ENCODE measurements at places on chromosomes 11 and 22.
A peak's percentile ranks its signal among the peaks of the same experiment; 100 is the strongest.

- DNase-seq: no peak
These were observed 80.4 kb downstream of the CD82 start for GRCh38 chr11:44645827-44646226.

- no peak for DNase-seq
These were observed 27.8 kb downstream of the LIMK2 start for GRCh38 chr22:31239771-31240370.

GRCh38 chr11:85922367-85922766, 67.2 kb downstream of the CCDC83 start:
- DNase-seq: no peak

DNA sequence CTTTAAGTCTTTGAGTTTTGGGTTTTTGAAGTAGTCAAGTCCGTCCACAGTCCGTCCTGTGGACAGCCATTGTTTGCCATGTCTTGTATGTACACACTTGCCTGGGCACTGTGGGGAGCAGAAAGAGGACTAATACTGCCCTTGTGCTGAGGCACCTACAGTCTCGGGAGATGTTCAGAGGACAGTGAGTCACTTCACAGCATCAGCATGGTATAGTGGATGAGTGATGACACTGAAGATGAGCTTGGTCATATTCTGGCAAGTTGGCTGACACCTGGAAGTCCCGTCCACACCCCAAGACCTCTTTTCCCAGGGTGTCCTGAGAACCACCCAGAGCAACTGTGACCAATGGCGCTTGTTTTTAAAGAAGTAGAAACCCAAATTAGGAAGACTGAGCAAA, 29.2 kb downstream of the NF2 start:
- DNase-seq: no peak

DNA sequence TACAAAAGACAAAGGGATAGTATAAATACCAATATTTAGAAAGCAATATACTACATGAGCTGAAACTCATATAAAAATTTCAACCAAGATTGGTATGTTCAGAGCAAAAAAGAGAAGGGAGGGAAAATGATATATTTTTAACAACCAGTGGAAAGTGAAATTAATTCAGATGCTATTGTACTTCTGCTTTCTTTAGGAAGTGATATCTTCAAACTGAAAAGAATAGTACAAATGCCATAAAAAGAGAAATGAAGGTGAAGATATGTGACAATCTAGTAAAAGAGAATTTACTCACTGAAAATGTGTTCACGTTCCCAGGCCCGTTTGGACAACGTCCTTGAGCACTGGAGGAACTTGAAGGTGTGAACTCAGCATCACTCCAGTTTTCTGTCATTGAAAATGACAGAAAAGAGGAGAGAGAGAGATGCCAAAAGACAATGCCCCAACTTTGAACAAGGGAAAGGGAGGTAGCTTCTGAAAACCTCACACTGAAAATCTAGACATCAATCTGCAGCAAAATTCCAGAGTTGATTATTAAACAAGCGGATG, 47.5 kb downstream of the SC5D start:
- DNase-seq: peak; percentile 38

- DNase-seq: no peak
These were observed 79.3 kb upstream of the CRTAM start for GRCh38 chr11:122758974-122759373.

- DNase-seq: no peak
These were observed 1.1 kb downstream of the GTPBP1 start for GRCh38 chr22:38706901-38707195.

DNA sequence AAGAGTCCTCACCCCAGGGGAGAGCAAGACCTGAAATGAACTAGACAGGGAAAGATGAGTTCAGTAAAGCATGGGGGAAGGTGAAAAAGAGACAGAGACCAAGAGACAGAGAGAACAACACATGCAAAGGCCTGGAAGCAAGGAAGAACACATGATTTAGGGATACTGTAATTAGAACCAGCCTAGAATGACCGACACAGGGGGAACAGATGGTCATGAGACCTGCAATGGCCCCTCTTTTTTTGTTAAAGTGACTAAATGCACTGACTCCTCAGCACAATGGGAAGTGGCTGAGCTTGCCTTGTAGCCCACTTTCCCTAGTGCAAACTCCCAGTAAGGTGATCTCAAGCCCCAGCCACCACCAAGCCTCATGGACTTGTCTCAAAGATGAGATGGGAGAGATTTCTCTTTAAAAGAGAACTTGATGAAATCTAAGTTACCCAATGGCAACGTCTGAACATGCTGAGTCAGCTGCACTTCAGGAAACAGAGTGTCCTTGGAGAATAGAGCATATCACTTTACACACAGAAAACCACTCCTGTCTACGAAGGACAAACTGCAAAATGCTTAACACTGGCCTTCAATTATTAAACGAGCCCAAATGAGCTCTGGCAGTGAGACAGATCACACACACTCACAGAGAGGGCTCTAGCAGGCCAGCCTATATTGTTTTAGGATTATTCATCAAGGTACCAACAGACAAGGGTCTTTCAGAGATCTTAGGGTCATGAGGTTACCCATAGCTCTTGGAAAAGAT, 91.0 kb downstream of the SERGEF start:
- no peak for DNase-seq

DNA sequence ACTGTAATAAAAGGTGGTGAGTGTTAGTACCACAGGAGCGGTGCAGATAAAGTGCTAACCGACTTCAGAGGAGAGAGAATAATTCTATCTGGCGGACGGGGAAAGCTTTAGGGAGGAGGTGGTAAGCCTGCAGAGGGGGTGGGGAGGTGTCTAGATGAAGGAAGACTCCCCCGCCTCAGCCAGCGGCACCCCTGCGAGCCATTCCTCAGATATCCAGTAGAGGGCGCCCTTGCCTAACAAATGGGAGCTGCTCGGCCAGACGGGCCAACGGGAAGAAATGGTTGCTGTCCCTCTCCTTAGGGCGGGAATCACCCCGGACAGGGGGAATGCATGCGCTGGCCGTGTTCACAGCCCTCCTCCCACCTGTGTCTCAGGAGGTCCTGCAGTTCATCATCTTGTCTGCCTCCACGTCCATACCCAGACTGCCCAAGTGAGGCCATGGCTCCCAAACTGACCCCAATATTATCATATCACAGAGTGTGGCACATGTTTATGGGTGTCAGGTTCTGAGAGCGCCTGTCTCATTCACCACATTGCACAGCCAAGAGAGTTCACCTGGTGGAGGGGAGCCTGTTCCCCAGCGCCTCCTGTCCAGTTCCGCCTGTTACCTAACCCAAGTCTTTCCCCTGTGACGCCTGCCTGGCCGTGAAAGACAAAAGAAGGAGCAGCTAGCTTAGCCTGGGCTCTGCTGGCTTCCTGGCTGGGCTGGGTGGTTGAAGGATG, 85.5 kb downstream of the ST3GAL4 start:
- peak; percentile 80 for DNase-seq

DNA sequence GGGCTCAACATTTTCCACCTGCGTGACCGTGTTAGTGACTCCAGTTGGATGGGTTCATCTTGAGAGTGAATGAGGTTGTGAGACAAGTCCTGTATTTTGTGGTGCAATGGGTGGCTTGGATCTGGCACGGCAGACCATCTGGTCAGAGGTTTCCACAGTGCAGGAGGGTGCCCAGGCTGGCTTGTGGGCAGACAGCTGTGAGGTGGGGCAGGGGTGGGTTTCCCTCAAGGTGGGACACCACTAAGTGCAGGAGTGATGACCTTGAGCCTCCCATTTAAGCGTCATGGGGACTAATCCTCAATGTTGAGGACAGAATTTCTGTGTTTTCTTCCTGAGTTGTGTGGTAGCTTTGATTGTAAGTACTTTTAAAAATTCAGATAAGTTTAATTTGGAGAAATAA, 220.6 kb downstream of the TBC1D22A start:
- DNase-seq: no peak

GRCh38 chr11:2103668-2104523, 35.3 kb downstream of the IGF2 start:
- DNase-seq: no peak

DNA sequence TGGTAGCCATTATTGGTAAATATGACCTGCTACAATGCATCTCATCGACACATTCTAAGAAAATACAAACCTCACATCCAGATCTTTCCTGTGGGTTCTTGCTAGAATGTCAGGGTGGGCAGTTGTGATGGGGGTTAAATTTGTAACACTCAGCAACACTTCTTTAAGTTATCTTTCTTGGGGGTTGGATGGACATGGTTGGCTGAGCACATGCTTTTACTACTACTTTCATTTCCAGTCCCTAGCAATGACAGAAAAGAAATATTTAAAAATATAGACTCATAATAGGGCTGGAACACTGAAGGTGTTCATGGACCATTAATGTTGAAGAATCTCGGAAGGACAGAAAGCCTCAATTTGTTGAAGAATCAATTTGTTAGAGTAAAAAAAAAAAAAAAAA, 57.6 kb downstream of the APOL3 start:
- DNase-seq: no peak

- DNase-seq: no peak
These were observed 4.9 kb downstream of the TCP11L1 start for GRCh38 chr11:33044285-33044756.

DNA sequence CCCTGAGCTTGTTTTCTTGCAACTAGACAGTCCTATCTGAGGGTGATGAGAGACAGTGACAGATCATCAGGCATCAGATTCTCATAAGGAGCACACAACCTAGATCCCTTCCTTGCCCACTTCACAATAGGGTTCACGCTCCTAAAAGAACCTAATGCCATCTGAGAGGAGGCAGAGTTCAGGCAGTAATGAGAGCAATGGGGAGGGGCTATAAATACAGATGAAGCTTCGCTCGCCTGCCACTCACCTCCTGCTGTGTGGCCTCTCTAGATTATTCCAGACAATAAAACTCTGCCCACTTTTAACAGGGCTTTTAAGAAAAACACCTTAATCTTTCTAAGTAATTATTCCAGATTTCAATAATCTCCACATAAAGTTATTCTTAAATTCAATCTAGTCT, 43.9 kb upstream of the PAK1 start:
- DNase-seq: no peak

DNA sequence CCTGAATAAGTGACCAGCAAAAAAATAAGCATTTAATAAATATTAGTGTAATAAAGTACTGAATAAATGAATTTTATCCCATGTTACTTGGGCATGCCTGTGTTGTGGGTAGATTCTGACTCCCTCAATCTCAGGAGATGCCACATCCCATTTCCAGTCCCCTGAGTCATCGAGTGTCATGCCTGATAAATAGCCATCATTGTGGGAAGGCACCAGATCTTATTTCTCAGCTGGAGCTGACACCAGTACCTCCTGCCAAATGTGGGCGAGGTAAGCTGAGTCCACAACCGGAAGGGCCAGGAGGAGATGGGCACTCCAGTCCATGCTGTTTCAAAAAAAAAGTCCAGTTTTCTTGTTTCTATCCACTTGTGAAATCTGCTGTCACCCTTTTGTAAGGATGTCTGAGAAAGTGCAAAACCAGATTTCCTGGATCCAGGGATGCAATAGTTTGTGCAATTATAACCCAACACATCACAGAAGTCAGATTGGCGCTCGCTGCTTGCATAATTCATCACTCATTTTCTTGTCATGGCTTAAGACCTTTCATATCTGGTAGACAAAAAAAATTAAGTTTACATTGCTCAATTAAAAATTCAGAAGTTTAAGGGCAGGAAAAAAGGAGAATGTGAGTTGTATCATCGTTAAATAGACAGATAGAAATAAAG, 311.6 kb downstream of the MIAT start:
- no peak for DNase-seq

GRCh38 chr11:64789331-64790204, 11.2 kb upstream of the SF1 start:
- DNase-seq: no peak

DNA sequence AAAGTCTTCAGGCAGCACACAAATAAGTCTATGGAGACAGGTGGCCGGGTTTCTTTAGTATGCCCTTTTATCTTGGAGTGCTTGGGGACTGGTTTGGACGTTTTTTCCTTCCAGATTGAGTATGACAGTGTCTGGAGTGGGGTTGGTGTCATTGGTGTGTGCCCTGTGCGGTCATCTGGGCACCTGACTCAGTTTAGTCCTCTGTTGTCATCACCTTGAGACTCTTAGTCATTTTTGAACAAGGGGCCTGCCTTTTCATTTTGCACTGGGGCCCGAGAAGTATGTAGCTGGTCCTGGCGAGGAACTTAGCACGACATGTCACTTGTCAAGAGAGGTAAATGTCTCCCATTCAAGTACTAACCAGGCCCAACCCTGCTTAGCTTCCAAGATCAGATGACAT, 27.2 kb upstream of the MYO18B start:
- DNase-seq: no peak

- DNase-seq: no peak
These were observed 68.4 kb downstream of the TRAF6 start for GRCh38 chr11:36441610-36442208.

- DNase-seq: no peak
These were observed 40.9 kb downstream of the NAV2 start for GRCh38 chr11:19753451-19754106.

DNA sequence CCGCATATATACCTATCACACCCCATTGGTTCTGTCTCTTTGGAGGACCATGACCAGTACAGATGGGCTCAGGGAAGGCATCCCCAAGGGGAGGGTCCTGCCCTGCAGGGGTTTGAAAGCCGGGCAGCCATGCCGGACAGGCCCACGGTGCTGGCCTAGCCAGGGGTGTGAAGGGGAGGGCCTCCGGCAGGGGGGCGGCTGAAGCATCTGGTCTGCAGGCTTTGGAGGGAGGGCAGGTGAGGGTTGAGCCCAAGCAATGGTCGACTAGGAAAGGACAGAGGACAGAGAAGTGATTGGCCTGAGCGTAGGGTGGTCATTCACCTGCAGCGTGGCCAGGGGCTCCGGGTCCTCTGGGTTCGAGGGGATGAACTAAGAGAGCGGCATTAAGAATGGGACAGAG, 11.2 kb upstream of the CTSD start:
- no peak for DNase-seq

- DNase-seq: no peak
These were observed 473.7 kb downstream of the JRKL start for GRCh38 chr11:96863520-96863919.

- DNase-seq: no peak
These were observed 10.3 kb downstream of the PIK3C2A start for GRCh38 chr11:17197431-17197898.

DNA sequence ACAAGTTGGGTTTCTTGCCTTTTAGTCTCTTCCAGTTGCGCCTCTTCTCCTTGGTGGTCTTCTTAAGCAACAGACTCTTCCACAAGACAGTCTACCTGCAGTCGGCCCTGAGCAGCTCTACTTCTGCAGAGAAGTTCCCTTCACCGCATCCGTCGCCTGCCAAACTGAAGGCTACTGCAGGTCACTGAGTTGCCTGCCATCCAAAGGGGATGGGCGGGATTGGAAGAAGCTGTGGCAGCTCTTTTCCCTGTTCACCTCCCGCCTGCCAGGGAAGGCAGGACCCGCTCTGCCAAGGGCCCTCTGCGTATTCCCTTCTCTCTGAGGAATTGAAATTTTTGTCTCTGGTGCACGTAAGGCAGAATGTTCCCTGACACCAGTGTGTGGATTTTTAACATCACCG, 9.2 kb upstream of the STT3A start:
- no peak for DNase-seq

DNA sequence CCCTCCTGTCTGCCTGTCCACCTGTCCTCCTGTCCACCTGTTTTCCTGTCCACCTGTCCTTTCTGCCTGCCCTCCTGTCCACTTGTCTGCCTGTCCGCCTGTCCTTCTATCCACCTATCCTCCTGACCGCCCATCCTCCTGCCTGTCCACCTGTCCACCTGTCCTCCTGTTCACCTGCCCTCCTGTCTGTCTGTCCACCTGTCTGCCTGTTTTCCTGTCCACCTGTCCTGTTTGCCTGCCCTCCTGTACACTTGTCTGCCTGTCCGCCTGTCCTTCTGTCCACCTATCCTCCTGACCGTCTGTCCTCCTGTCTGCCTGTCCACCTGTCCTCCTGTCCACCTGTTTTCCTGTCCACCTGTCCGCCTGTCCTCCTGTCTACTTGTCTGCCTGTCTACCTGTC, 682.8 kb downstream of the TBC1D22A start:
- no peak for DNase-seq

Data from common myeloid progenitor, CD34-positive (primary cell).